Dermis microvascular lymphatic vessel endothelial cell (primary cell): ENCODE measurements at places on chromosomes 1 and 21.
A peak's percentile ranks its signal among the peaks of the same experiment; 100 is the strongest.

DNA sequence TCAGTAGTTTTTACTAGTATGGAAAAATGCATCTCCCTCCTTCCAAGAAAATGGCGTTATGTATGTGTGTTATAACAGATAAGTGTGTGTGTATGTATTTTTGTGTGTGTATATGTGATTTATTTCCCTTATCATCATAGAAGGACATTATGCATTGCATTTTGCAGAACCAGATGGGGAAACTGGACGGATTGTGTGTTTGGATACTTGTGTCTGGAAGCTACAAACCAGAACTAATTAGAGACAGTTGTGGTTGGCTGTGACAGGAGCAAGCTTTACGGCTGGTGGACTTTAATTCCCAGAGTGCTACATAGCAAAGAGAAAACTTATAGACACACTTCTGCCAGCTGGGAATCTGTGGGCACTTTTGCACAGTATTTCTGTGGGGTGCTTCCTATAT, 162.5 kb downstream of the RWDD3 start:
- no peak for DNase-seq

DNA sequence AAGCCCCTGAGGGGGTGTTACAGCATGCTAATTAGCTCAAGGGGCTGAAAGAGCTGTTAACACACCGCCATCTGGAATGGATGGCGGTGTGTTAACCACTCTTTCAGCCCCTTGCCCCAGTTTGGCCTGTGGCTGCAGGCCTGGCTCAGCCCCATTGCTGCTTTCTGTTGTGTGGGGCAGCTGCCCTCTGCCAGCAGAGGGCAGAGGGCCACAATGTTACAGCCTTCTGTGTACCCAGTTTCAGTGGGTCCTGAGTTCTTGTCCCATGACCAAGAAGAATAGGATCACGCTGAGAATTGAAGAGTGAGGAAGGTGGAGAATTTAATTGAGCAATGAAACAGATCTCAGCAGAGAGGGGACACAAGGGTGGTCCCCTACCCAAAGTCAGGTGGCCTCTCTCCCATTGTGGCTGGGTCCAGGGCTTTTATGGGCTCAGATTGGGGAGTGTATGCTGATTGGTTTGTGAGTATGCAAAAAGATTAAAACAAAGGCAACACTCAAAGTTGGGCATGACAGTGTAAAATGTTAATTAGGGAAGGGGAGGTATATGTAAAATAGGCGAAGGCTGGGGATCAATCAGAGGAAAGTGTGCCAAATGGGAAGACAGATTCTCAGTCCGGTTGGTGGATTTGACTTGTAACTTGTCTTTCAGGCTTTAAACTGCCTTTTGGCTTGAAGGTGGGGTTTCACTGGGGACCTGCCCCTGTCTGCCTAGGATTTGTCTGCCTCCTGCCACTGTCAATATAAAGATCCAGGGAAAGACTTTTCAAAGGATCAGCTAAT, 142.2 kb downstream of the RABGAP1L start:
- DNase-seq: no peak

GRCh38 chr21:29182691-29183092, 52.2 kb downstream of the MAP3K7CL start:
- DNase-seq: no peak

DNA sequence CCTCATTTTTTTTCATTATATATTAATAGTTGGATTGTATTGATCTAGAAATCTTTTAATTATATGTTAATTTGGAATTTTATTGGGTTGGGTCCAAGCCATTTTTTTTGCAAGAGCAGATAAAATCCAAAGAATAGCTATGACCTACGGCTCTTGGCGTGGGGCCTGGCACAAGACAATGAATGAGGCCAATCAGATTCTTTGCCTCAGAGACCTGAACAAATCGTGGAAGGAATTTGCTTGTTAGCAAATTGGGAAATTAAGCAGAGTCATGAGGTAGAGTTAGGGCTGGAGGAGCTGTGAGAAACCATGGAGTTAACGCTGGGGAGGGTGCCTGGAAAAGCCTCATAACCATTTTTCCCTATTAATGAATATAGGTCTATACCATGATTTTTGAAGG, 40.1 kb downstream of the CAMSAP2 start:
- DNase-seq: no peak

GRCh38 chr1:12408662-12409061, 178.8 kb downstream of the VPS13D start:
- no peak for DNase-seq

DNA sequence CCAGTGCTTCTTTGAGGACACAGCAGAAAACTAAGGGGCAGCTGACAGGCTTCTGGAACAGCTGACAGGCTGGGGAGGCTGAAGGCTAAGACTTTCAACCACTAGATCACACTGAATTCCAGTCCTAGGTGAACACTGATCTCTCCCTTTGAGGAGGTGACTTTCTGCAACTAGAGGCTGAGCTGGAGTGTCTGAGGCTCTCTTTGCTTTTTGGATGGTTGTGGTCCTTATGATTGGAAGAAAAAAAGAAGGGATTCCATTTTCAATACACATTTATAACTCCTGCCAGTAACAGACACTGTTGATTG, 1.4 kb downstream of the IL6R start:
- DNase-seq: no peak

- DNase-seq: no peak
Observed at GRCh38 chr1:227793948-227794816, 21.3 kb upstream of the PRSS38 start.

DNA sequence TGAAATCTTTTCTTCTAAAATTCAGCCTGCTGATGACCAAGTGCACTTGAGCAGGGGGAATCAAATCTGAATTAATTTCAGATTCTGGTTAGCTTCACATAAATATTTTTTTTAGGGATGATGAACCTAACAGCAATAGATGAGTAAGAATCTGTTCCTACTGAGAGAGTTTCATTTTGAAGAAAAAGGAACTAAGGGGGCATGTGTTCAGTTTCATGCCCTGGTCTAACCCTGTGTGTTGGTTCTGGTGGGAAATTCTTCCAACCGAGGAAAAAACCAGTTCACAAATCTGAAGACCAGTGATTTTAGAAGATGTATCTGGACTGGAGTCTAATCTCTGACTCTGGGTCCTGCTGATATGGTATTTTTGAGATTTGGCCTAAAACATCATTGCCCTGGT, 13.7 kb downstream of the SELL start:
- no peak for DNase-seq

DNA sequence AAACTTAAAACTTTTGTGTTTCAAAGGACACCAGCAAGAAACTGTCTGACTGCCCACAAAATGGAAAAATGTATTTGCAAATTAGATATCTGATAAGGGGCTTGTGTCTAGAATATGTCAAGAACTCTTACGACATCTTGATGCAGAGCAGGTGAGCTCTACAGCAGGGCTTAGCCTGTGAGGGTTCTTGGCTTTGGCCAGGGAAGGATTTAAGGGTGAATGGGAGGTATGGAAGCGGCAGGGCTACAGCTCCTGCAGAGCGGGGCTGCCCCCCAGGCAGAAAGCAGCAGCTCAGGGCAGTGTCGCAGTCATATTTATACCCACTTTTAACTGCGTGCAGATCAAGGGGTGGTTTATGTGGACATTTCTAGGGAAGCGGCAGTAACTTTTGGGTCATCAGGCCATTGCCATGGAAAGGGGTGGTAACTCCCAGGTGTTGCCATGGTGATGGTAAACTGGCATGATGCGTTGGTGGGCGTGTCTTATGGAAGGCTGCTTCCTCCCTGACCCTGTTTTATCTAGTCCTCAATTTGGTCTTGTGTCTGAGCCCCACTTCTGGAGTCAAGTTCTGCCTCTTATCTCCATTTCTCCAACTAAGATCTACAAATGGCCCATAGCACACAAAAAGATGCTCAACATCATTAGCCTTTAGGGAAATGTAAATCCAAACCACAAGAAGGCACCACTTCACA, 23.2 kb downstream of the MORN1 start:
- no peak for DNase-seq

DNA sequence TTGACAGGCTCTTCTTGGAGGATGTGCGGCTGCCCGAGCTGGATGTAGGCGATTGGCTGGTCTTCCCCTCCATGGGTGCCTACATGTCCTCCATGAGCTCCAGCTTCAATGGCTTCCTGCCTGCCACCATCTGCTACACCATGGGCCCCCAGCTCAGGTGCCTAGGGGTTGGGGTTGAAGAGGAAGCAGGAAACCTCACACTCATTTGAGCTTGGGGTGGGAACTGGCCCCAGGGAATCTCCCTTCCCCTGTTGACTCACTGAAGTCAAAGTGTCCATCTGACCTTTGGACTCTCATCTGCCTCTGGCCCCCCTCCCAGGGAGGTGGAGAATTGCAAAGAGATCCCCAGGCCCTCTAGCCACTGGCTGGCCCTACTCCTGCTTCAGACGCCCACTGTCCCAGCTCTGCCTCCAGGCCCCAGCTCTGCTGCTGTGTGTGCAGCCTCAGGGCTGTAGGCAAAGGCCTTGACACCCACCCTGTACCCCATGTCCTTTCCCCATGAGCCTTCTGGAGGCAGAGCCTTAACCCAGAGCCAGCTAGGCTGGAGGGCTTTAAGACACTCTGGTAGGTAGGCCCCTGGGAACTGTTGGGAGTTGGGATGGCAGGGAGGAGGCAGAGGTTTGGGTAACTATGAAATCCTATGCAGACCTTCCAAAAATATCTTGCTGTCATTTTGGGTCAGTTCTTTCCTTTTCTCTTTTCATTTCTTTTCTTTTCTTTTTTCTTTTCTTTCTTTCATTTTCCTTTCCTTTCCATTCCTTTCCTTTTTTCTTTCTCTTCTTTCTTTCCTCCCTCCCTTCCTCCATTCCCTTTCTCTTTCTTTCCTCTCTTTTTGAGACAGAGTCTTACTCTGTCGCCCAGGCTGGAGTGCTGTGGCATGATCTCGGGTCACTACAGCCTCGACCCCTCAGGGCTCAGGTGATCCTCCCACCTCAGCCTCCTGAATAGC, 66.9 kb upstream of the TINAGL1 start:
- no peak for DNase-seq

DNA sequence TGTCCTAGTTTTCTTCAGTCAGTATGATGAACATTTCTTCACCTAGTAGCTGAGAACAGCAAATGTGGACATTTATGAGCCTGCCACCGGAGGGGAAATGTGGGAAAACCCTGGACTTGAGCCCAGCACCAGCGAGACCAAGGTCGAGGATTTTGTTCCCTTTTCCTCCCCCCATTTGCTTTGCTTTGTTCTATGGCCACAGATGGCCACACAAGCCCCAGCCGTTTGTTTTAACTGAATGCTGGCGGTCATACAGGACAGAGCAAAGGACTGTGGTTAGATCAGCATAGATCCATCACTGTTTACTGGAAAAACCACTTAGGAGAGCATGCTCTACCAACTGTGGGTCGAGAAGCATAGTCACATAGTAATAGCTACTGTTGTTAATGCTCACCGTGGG, 20.9 kb downstream of the SH2D2A start:
- peak; percentile 26 for DNase-seq

- no peak for DNase-seq
Observed at GRCh38 chr1:181783208-181783607, 278.3 kb downstream of the ZNF648 start.

GRCh38 chr1:25021591-25022215, 91.6 kb upstream of the RUNX3 start:
- no peak for DNase-seq

- peak; percentile 62 for DNase-seq
Observed at GRCh38 chr1:6497215-6497866, 5.9 kb upstream of the PLEKHG5 start.

DNA sequence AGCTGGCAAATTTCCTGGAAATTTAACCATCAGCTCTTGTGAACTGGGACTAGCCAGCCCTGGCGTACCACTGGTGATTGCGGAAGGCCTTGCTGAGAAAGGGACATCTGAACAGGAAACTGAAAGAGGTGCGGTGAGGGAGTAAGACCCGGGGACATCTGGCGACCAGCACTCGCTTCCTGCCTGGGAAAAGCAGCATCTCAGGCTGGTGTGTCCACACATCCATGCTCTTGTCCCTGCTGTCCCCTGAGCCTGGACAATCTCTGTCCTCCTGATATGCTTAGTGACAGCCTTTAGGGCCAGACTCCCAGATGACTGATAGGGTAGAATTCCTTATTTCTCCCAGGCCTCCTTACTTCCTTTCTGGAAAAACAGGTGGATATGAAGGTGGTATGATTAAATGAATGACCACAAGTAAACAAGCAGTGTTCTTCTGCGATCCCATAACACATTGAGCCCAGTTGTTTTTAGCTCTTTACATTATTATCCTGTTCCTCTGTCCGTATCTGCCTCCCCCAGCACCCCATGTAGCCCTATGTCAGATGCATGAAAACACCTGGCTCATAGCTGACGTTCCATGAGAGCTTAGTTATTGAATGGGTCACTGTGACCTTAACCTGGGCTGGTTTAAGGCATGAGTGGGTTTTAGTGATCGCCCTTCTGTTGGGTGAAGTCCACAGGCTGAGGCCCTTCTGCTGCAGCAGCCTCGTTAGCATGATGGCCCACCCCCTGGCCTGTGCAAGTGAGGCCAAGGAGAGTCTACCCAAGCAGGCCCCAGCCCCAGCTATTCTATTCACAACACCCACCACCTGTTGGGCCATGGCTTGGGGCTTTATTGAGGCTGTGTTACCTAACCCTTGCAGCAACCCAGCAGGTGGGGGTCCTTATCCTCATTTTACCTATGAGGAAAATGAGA, 76.1 kb upstream of the GADD45A start:
- no peak for DNase-seq

DNA sequence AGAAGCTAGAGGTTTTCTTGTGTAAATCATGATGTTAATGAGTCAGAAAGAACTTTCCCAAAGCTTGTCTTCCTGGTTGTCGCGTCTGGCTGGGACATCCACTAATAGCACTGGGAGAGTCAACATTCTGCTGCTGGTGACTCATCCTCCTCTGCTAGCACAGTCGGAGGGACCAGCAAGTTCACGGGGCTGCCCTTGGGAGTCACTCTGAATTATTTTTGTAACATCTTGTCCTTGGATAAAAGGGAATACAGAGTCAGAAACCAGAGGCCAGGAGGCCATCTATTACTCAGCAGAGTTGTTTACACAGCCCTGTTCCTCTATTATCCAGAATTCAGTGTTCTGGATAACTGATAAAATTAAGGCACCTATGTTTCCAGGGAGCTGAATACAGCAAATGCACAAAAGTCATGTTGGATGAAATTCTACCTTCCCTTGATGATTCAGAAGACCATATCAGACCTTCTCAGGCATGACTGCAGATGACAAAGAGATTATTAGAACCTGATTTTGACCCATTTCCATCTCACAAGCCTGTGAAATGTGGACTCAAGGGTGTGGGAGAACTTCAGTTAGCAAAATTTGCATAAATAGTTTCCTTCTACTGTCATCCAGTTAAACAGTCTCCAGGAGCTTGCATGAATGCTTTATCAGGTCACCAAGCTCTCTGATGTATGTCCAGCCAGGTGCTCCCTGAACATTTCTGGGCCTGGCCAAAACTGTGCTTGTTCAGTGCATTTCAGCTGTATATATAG, 68.1 kb downstream of the JAK1 start:
- peak; percentile 100 for DNase-seq

GRCh38 chr1:223153177-223154119, 10.4 kb upstream of the TLR5 start:
- DNase-seq: peak; percentile 36
